ENCODE measurements at places on chromosomes 4 and X.

- no peak for DNase-seq
These were observed 33.5 kb upstream of the SETD7 start for GRCh38 chr4:139589336-139590018.

- DNase-seq = no peak
These were observed 556 bp downstream of the ATP5ME start for GRCh38 chr4:673349-674091.

DNA sequence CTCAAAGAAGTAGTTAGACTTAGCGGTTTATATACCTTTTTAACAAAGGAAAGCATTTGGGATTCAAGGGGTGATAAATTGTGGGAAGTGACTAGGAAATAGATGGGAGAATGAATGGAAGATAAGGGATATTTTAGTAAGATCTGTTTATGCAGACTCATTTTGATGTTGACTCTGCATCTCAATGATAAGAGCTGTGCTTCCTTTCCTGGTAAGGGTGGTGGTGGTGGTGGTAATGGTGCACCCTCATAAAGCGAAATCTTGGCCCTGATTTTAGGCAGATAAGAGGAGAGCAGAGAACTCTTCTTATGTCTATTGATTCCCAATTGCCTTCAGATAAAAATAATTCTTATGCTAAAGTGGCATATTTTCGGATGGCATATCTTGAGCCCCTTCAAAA lies 197.1 kb downstream of the SPRY1 start:
- no peak for DNase-seq

DNA sequence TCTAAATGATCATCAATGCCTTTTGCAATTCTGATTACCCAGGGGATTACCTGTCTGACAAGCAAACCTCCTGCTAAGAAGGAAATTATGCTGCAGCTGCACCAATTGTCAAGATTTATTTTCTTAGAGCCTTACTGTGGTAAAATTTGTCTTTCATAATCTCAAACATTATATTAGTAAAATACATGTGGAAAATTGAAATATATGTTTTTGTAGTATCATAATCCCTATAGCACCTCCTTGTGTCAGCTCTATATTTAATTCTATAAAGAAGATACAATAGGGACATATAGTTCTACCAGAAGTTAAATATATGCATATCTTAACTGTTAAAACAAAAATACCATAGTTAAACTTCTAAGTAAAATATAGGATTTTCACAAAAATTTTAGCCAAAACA lies 655.6 kb upstream of the PCDH10 start:
- no peak for DNase-seq

DNA sequence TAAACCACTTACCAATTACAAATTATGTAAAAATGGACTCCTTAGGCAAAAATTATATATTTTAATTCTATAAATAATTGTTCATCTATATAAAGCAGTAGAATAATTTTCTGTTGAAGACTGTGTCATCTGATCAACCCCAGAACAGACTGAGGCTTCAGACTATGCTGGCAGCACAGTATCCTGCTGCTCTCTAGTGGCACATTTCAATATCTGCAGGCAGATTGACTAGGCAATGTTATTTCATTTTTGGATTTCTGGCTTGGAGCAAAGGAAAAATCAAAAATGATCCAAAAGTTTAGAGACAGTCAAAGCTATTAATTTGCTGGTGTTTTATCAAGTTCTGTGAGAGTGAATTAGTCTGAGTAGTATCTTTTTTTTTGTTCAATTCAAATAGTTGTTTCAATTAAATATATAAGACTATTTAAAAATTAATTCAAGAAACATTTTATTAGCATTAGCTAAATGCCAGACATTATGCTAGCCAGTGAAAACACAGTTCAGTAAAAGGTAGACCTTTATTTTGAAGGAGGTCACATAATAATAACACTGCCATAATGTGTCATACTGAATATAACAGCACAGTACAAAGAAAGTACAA lies 21.3 kb upstream of the SULT1E1 start:
- DNase-seq = peak; percentile 6

DNA sequence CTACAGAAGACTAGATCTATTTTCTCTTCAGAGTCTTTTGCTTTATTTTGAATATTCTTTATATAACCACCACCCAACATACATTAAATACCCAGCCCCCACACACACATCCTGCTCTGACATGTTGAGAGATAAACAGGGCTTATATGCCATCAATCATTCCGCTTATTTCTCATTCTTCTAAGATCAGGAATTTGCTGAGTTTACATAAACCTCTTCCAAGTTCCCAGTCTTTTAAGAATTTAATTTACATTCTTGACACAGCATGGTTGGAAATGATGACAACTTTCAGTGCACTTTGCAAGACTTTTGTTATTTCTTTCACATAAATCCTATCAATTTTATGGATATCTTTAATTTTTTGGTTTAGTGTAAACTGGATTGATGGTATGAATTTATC lies 17.5 kb upstream of the RAB9B start:
- DNase-seq = no peak

DNA sequence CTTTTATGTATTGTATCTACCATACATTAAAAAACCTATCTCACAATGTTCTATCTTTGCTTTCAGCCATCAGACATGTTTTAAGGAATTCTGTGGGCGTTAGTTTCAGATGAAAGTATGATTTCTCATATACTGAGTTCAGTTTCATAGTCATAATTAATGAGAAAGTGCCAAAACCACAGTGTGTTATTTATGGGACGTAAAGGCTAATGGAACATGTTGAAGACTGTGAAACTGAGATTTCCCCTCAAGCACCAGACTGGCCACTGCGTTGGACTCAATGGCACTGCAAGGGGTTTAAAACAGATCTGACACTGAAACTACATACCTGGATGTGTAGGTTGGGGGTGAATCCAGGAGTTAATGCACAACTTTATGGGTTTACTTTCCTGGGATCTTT lies 32.0 kb downstream of the F8 start:
- no peak for DNase-seq

DNA sequence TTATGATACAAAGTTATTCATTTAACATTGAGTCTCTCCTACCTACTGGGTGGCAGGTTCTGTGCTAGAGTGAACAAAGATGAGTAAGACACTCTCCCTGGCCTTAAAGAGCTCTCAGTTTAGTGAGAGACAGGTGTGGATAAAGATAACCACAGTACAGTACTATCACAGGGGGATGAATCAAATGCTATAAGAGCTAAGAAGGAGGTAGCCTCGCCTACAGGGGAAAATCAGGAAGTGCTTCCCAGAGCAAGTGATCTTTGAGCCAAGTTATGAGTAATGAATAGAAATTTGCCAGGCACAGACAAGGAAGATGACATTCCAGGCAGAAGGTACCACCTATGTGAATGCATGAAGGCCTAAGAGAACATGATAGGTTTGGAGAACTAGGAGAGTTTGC lies 3.4 kb upstream of the IGBP1 start:
- DNase-seq = no peak

GRCh38 chr4:70337886-70338420 lies 3.2 kb downstream of the CABS1 start:
- no peak for DNase-seq

DNA sequence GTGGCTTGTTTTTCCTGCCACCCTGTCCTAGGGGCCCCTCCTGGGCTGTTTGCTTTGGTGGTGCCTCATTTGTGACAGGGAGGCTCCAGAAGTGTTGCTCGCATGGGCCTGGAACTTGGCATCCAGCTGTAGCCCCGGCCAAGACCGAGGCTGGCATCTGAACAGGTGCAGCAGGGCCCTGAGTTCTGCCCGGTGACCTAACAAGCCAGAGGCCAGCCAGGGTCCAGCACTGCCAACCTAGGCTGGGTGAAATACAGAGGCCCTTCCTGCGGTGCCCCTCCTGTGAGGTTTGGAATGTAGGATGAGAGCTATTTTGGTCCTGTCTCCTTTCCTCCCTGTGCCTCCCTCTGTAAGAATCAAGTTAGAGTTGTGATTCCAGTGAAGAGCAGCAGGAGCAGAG lies 58.5 kb downstream of the STARD8 start:
- DNase-seq = no peak

DNA sequence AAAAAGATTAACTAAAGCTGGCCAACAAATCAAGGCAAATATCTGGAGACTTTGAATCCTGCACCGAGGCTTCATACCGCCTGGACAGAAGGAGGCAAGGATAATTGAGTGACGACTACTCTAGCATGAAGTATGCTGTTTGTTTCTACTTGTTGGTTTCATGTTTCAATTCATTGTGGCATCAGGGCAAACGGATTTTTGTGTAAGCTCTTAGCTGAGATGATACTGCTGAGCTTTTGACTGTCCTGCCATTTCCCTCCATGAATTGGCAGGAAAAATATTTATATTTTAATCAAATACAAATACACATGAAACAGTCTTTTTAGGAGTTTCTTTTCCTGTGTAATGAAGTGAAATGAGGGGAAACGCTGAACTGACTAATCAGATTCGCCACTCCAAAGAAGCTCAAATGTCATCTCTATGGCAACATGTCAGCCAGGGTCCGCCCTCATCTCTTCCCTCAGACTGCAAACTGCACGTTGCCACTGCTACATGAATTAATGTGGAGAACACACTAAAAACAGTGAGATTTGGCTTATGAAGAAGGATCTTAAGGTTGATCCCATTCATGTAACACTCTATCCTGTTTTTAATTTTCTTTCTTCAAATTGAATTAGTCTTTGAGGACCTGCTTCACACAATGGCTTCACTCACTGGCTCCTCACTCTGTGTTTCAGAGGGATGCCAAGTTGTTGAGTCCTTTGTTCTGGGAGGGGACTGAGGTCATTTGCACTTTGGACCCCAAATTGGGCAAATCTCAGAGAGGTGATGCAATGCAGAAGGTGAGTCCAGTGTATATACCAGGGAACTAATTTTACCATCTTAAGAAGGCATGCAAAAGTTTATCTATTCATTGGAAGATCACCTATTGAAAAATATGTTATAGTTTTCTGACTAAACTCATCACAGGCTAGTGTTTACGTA lies 149.6 kb upstream of the MID1 start:
- DNase-seq = no peak
